MCF 10A (cell line): ENCODE measurements at places on chromosomes 2 and 18. TPM values are rescaled to one million over a fixed set of nuclear protein-coding genes. Genes with fewer than 3 reads are reported as not detected.

DNA sequence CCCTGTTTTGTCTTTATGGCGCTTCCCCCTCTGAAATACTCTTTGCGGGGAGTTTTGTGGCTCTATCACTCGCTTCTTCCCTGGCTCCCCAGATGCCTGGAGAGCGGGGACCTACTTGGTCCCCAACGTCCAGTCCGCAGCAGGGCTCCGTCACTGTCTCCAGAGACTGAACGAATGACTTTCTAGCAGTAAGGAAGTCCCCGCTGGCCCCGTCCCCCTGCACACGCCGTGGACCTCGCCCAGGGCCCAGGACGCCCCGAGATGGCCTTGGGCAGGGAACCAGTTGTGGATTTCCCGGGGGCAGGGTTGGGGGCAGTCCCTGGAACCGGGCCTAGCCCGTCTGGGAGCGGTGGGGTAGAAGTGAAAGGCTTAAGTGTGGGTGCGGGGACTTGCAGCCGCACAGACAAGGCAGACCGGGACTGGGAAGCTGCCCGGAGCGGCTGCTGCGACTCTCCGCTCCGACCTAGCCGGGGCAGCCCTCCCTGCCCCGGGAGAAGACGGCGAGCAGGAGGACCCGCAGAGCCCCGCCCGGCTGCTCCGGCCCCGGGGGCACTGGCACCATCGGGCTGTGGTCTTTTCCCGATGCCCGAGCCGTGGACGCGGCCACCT, 821 bp upstream of the EPHA4 start:
- peak; percentile 52 for DNase-seq
- no peak overlapping the region for H3K27ac ChIP-seq
- peak overlapping the region; percentile 96 for H3K4me3 ChIP-seq
- peaks cover 10% of the 10 kb centered on the region for H3K4me1 ChIP-seq
- no peaks in the 10 kb centered on the region for H3K36me3 ChIP-seq

GRCh38 chr18:36809590-36810381, 19.0 kb downstream of the TPGS2 start:
- H3K4me1 ChIP-seq = no peaks in the 10 kb centered on the region
- DNase-seq = peak; percentile 73

MBD1 gene
- total RNA-seq = 203 and 227 TPM in 2 replicates

DNA sequence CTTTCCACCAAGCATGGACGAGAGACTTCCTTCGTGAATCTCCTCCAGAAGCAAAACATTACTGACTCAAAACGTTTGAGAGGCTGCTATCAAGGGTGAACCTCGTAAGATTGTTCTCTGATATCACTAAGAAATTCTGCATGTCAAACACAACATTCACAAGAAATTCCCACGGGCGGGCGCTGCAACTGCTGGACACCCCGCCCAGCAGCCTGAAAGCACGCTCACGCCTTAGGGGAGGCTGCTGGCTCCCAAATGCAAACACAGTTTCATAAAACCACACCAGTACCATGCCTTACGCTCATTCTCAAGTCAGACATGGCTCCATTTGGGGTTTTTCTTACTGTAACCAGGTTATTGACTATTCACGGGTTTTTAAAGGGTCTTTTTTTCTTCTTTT, 39.0 kb downstream of the MBP start:
- H3K27me3 ChIP-seq = no peaks in the 10 kb centered on the region
- no peak for DNase-seq
- no peak overlapping the region for H3K4me3 ChIP-seq
- no peak overlapping the region for H3K27ac ChIP-seq

GRCh38 chr18:6205706-6206105, 209.0 kb downstream of the L3MBTL4 start:
- DNase-seq = no peak
- H3K27me3 ChIP-seq = no peaks in the 10 kb centered on the region
- no peak overlapping the region for H3K27ac ChIP-seq
- H3K36me3 ChIP-seq = no peaks in the 10 kb centered on the region
- peaks cover 4% of the 10 kb centered on the region for H3K4me1 ChIP-seq

GRCh38 chr2:167361426-167361825, 473.1 kb downstream of the XIRP2 start:
- H3K27me3 ChIP-seq = no peaks in the 10 kb centered on the region
- peaks cover 5% of the 10 kb centered on the region for H3K4me1 ChIP-seq
- no peak overlapping the region for H3K4me3 ChIP-seq
- H3K27ac ChIP-seq = no peak overlapping the region
- H3K36me3 ChIP-seq = no peaks in the 10 kb centered on the region
- no peak for DNase-seq

DNA sequence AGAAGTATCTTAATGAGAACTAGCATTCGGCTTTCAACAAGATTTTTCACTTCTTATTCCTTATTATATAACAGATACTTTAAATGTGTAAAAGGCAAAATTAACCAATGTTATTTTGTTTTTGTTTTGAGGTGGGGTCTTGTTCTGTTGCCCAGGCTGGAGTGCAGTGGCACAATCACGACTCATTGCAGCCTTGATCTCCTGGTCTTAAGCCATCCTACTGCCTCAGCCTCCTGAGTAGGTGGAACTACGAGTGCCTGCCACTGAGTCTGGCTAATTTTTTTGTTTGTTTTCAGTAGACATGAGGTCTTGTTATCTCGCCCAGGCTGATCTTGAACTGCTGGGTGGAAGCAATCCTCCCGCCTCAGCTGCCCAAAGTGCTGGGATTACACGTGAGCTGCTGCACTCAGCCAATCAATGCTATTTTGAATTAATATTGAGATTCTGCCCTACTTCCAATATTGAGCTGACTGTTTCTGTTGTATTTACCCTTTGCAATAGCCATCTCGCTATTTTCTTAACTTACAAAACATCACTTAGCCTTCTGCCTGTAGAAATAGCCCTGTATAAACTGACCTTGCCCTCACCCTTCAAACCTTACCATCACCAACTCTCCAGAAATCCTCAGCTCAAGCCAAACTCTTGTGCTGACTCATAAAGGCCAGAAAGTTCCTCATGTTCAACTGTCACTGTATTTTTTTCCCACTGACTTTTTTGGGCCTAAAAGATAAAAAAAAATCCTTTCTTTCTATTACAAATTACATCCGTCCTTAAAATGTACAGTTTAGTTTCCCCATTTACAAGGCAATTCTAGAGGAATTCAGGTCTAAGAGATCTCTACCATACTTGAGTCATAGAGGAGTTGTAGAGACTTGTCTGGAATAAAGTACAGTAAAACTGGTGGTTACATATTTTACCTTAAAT, 94.3 kb downstream of the OLA1 start:
- DNase-seq = peak; percentile 70
- H3K4me3 ChIP-seq = peak overlapping the region; percentile 3
- H3K4me1 ChIP-seq = peaks cover 45% of the 10 kb centered on the region
- peak overlapping the region; percentile 70 for H3K27ac ChIP-seq
- H3K36me3 ChIP-seq = no peaks in the 10 kb centered on the region
- no peaks in the 10 kb centered on the region for H3K27me3 ChIP-seq
